ENCODE measurements at places on chromosomes 1 and 21.

- no peak for DNase-seq
Measured at GRCh38 chr1:208717525-208717924, 473.3 kb upstream of the PLXNA2 start.

DNA sequence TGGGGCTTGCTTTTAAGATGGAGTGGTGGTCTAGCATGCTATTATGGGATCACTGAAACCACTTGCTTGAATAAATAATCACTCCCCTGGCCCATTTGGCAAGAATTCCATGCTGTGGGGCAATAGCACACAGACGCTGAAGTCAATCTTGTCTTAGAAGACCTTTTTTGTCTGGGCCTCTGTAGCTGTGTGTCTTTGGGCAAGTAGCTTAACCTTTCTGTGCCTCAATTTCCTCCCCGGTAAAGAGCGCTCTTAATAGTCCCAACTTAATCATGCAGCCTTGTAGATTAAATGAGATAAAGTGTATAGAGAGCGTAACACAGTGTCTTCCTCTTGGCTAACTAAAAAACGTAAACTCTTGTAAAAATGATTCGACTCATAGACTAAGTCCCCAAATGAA lies 125.4 kb upstream of the IGSF21 start:
- no peak for DNase-seq

DNA sequence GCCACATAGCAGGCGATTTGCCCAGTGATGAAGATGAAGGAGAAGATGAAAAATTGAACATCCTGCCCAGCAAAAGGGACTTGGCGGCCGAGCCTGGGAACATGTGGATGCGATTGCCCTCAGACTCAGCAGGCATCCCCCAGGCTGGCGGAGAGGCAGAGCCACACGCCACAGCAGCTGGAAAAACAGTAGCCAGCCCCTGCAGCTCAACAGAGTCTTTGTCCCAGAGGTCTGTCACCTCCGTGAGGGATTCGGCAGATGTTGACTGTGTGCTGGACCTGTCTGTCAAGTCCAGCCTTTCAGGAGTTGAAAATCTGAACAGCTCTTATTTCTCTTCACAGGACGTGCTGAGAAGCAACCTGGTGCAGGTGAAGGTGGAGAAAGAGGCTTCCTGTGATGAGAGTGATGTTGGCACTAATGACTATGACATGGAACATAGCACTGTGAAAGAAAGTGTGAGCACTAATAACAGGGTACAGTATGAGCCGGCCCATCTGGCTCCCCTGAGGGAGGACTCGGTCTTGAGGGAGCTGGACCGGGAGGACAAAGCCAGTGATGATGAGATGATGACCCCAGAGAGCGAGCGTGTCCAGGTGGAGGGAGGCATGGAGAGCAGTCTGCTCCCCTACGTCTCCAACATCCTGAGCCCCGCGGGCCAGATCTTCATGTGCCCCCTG lies 3.3 kb downstream of the ZBTB18 start:
- DNase-seq = no peak

GRCh38 chr1:204359474-204360255 lies at the start of gene PLEKHA6:
Gene PLEKHA6, minus strand, starts transcription at chr1:204359929. Its CDS starts 86,202 bp downstream, at chr1:204273727.
- peak; percentile 80 for DNase-seq

DNA sequence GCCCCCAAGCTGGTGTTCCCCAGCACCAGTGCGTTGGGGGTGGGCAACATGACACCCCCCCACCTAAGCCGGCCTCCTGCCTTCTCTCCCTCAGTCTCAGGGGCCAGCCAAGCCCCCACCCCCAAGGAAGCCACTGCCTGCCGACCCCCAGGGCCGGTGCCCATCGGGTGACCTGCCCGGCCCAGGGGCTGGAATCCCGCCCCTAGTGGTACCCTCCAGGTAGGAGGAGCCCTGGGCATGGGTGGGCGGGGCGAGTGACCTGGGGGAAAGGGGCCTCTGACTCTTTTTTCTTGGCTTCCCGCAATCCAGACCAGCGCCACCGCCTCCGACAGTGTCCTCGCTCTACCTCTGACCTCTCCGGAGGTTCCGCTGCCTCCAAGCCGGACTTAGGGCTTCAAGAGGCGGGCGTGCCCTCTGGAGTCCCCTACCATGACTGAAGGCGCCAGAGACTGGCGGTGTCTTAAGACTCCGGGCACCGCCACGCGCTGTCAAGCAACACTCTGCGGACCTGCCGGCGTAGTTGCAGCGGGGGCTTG lies 1.3 kb upstream of the EFNA4 start:
- DNase-seq = peak; percentile 39
